NB4 (cell line): ENCODE measurements at places on chromosomes 1 and 21.

DNA sequence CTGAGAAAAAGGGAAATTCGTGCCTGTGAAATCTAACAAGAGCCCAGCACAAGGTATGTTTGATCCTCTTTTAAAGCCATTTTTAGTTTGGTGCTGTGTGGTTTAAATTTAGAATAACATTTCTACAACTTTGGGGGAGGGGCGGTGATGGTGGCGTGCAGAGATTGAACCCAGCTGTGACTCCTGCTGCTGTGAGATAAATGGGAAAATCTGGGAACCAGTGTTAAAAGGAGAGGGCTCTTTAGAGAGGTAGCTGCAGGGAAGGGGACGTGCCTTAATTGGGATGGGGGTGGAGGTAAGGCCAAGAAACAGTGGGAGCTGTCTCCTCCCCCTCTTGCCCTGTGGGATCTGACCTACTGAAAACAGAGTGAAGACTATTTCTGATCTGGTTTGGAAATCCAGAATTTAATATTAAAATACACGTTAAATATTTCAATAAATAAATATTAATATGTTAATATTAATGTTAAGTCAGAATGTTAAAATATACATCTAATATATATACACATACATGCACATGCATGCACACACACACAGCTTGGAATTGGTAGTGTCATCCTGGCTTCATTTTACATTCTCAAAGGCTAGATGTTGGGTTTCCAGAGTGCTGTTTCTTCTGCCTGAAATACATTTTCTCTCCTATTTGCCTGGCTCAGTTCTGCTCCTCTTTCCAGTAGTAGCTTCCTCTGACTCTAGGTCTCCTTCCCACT, 30.1 kb upstream of the DNAJC6 start:
- no peak for DNase-seq

GRCh38 chr1:19391596-19391981, 79.5 kb downstream of the SLC66A1 start:
- no peak for DNase-seq

GRCh38 chr1:117537291-117537920, 68.4 kb upstream of the TENT5C start:
- no peak for DNase-seq

DNA sequence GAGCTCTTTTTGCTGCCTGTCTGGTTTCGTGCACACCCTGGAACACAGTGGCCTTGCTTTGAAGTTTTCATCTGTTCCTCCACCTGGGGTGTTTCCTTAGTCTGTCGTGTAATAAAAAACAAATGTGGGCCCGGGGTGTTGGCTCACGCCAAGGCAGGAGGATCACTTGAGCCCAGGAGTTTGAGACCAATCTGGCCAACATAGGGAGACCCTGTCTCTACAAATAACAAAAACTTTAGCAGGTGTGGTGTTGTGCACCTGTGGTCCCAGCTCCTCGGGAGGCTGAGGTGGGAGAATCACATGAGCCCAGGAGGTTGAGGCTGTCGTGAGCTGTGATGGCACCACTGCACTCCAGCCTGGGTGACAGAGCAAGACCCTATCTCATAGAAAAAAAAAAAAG, 4.5 kb downstream of the NCMAP start:
- no peak for DNase-seq
